Heart right ventricle (tissue), 16 donors: ENCODE measurements at places on chromosomes 13 and 19. TPM values are rescaled to one million over a fixed set of nuclear protein-coding genes. Genes with fewer than 3 reads are reported as not detected.

Gene JSRP1
- not detected for total RNA-seq

Gene CYP4F2
- not detected for total RNA-seq

Gene LGALS14
- not detected for total RNA-seq

Gene PALM3
- 0.94 TPM for total RNA-seq

Gene UNC13A
- 0.72 TPM for total RNA-seq

Gene CBARP
- total RNA-seq: 1.1 TPM

Gene PRSS57
- total RNA-seq: not detected

- DNase-seq: no peak
Measured at GRCh38 chr19:55400281-55401087, 7.1 kb downstream of the UBE2S start.

DNA sequence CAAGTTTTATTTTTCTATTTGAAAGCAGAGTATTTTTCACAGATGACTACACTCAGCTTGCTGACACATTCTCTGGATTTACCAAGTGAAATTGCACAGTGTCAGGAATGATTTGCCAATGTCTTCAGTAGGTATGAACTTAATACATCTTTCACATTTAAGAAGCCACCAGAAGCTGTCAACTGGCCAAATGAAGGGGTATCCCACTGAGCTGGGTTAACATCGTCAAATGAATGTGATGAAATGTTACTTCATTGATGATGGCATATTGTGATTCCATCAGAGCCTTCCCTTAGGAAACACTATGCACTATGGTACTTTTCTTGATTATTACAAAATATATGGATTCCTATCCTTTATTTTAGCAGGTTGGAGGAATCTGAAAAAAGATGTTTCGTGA, 592.3 kb downstream of the FGF9 start:
- no peak for DNase-seq

DNA sequence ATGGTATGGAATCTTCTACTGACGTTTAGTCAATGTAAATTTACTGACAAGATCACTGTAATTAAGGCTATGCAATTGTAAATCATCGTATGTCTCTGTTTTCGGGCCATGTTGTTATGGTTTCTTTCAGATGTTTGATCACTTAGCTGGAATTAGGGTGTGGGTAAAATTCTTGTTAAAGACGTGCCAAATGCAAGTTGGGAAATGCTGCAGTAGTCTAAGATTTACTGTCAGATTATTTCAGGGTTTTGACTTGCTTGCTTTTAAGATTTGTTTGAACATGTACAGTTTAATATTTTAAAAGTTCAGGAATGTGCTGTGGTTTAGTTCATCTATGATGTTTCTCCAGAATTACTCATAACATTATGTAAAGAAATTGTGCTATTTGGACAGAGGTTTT, 10.8 kb downstream of the NDFIP2 start:
- no peak for DNase-seq

DNA sequence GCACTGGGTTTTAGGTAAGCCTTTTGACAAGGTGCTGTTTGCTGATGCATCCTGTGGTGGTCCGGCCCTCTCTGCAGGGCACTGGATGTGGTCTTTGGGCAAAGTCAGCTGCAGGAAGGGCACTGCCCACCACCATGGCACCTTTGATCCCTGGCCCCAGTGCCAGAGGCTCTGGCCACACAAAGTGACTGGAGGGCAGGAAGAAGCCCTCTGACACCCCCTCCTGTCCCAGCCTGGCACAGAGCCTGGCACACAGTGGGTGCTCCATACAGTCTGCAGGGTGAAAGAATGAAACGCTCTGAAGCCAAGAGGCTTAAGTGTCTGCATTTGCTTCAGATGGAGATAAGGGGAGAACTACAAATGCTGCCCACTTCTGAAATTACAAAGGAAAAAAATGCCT, 47.6 kb upstream of the CNMD start:
- no peak for DNase-seq

- DNase-seq: no peak
Measured at GRCh38 chr13:27446986-27447583, 3.3 kb downstream of the MTIF3 start.

- no peak for DNase-seq
Measured at GRCh38 chr19:36972571-36972970, 56.4 kb downstream of the ZNF568 start.
